NCI-H524 (cell line): ENCODE measurements at places on chromosomes 2 and 18.

DNA sequence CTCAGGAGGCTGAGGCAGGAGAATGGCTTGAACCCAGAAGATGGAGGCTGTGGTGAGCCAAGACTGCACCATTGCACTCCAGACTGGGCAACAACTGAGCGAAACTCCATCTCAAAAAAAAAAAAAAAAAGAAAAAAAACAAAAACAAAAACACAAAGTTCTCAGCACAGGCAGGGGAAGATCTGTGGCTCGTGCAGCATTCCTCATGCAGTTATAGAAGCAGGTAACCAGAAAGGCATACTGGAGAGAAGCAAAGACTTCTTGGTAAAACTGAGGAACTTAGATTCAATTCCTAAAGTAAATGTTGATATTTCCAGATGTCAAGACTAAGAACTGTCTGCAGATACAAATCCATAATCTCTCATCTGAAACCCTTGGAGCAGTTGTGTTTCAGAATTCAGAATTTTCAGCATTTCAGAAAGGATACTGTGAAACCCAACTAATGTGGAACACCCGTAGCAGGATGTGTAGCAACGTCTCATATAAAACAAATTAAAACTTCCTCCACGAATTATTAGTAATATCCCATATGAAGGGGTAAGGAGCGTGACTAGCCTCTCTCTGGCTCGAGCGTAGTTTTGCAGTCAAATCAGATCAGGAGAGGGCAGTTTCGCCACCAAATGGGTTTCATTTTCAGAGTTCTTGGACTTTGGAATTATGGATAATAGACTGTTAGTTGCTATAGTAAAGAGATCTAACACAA, 13.2 kb upstream of the SLC25A52 start:
- no peak for DNase-seq

- DNase-seq = no peak
These were observed 605 bp downstream of the SLC9A4 start for GRCh38 chr2:102473631-102474030.

DNA sequence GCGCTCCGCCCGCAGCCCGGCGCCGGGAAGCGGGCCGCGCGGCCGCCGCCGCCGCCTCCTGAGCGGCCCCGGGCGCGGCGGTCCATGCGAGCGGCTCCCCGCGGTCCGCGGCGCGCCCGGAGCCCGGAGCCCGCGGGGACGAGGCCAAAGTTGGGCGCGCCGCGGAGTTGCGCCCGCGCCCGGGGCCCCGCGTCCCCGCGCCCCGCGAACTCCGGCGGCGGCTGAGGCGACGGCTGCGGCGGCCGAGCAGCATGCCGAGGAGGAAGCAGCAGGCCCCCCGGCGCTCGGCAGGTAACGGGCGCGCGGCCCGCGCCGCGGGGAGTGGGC, 992 bp downstream of the TSHZ1 start:
- DNase-seq = no peak

DNA sequence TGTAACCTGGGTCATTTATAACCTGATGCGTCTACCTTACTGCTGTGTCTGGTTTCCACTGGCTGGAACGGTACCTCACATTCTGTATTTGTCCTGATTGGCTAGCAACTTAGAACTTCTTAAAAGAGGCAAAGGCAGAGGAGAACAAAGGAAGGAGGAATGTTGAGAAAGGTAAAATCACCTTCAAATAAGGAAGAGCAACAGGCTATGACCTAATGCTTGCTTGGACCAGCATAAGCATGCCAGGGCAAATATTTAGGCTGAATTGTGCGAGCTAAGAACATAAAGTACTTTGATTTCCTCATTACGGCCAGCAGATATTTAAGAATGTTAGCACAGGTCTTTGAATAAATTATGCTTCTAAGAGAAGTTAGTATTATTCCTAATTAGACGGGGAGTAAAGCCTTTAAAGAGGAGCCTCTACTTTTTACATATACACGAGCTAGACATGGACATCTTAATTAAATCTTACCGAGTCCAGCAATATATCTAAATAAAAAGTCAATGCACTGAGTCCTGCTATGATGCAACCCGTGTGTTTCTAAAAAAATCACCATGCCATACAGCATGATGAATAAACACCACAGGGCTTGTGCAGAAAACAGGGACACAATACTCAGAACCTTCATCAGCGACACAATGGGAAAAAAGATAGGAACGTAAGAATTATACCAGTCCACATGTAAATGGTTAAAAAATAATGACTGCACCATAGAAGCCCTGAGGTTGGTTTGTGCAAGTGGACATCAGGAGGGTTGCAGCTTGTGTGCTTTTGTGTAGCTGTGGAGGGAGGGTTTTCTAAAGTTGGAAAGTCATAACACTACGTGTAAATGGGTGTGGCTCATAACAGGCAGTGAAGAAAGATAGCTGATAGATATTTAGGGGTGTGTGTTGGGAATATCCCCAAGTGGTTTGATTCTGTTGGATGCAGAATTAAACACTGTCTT, 14.2 kb downstream of the SEPTIN2 start:
- DNase-seq = no peak

DNA sequence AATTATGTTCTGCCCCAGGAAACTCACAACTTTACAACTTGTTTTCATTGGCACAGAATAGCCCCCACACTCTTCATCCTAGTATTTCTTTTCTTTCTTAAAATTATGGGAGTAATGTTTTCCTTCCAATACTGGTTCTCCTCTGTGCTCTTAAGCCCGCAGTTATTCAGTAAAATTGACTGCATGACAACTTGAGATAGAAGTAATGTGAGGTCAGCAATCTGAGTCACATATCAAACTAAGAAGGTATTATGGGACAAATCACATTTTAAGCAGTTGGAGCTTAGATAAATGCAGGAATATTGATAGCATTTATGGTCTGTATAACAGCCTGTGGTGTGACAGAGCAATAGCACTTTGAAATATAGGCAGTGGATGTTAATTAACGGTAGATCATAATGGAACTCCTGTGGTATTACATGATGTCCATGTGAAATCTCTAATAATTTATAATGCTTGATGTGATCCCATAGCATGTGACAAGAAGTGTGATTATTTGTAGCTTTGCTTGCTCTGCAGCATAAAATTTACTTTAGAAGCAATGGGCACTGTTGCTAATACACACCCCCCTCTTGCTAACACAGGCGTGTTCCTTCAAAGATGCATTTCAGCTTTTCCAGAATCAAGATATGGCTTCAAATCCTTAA, 351.4 kb upstream of the CDH20 start:
- DNase-seq = no peak

DNA sequence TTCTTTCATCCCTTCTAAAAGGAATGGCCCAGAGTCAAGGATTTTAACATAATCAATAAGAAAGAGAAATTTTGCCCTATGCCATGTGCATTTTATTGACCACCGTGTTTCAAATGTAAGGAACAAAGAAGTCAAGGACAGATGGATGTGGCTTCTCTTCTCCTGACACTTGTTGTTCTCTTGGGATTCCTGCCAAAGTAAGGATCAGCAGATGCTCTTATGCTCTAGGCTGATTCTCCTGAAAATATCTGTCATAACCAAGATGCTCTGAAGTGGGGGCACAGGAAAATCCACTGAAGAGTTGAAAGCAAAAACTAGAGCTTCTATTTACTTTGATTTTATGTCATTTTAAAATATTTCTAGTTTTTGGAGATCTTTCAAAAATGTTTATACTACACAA, 72.9 kb upstream of the SYT4 start:
- DNase-seq = peak; percentile 19

DNA sequence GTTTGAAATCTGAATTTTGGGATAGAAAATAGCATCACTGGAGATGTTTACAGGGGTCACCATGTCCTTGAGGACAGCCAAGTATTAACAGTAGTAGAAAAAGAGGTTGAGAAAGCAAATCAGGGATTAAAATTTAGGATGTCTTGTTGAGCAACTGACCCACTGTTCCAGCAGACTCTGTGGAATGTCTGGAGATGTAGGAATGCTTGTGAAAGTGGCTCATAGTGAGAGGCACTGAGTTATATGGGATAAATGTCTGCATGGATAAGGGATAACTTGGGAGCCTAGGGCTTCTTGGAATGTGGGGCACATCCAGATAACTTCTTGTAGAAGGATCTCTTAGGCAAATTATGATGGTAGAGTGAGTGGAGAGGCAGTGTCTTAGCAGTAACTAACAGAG, 495.0 kb downstream of the TMX3 start:
- DNase-seq = no peak

DNA sequence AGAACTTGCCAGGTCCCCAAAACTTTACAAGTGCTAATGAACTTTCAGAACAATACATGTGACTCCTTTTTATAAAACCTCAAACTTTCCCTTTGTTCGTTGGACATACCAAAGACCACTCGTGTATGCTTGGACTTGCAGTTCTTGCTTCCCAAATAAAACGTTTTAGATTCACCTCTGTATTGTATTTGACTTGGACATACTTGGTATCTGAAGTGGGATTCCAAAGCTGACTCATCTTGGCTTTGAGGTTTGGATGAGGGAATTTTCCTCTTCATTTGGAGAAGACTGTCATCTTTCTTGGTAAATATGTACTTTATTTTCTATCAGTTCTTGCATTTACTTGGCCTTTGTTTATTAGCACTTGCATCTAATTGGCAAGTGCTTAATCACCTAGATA, 8.0 kb upstream of the CYB5A start:
- DNase-seq = no peak

DNA sequence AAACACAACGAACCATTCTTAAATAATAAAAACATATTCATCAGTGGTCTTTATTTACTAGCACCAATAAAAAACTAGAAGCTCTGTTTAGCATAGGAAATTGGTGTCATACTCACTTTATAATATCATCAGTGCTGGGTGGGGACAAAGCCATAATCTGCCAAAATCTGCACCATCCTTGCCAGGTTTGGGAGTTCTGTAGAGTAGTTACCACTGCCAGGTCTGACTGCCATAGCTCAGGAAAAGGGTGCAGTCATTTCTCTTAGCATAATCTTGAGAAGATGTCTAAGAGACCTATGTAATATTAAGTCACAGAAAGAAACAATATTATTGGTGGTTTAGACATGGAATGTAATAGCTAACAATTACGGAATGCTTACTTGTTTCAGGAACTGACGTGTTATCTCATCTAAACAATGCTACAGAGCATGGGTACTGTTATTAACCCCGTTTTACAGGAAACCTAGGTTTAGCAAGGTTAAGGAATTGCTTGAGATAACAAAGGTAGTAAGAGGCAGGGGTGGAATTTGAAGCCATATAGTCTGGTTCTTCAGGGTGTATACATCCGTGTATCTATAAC, 1.6 kb upstream of the MARCHF7 start:
- DNase-seq = no peak

GRCh38 chr18:6792391-6792790, 62.9 kb downstream of the ARHGAP28 start:
- DNase-seq = no peak

GRCh38 chr2:128373451-128374000, 54.9 kb upstream of the HS6ST1 start:
- DNase-seq = no peak

DNA sequence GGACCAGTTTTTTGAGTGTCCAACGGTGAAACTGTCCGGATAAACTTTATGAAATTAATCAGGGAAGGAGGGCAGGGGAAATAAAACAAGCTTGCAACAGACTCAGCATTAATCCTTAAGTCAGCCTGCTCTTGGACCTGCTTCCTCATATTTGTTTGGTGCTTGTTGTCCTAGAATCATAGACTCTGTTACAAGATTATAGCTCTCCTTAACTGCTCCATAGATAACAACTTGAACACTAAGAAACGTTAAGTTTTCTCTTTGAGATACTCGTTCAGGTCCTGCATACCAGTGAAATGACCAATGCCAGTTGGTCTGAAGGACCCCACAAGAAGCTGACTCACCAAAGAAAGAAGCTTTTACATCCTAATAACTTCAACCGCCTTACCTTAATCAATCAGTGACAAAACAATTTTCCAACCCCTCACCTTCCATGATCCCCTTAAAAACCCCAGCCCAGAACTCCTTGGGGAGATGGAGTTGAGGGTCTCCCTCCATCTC, 493.2 kb downstream of the PID1 start:
- no peak for DNase-seq

DNA sequence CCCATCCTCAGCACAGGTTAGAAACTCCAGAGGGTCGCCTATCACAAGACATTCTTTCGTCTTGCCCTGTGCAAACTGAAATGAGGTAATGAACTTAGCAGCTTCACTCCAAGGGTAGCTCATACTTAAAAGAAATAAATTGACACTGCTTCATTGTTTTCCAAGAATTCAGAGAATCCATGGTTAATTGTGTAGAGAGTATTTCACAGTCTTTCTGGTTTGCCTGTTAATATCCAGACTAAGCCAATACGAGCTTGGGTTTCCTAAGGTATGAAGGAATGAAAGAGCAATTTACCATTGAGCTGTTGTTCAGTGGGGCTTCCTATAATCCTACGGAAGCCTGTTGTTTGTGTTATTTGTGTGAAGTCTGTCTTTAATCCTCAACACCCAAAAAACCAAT, 58.7 kb downstream of the FAM124B start:
- DNase-seq = no peak

DNA sequence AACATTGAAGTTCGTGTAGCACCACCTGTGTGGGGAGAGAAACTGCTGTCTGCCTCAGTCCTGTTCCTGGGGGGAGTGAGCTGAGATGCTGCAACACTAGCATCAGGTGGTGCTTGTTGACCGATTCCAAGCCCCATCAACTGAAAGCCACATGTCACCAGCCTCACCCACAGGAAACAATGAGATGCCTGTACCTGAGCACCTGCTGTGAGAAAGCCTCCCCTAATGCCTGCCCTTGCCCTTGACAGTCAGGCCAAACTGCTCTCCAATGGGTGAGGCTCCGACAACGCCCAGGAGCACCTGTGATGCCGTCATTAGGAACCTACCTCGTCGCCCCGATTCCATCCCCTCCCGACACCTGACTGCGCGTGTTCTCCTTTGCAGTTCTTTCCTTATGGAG, 104.6 kb downstream of the SMC6 start:
- no peak for DNase-seq
